ENCODE measurements at places on chromosomes 12 and 14.

GRCh38 chr12:46609273-46609623 lies 216.5 kb downstream of the SLC38A4 start:
- H3K27ac ChIP-seq: no peak overlapping the region
- no peaks in the 10 kb centered on the region for H3K27me3 ChIP-seq
- no peaks in the 10 kb centered on the region for H3K36me3 ChIP-seq
- DNase-seq: no peak
- H3K4me1 ChIP-seq: no peaks in the 10 kb centered on the region

- H3K36me3 ChIP-seq: no peaks in the 10 kb centered on the region
- peaks cover 4% of the 10 kb centered on the region for H3K27me3 ChIP-seq
- DNase-seq: no peak
- H3K4me3 ChIP-seq: no peak overlapping the region
- H3K27ac ChIP-seq: no peak overlapping the region
These were observed 4.3 kb downstream of the SLC2A14 start for GRCh38 chr12:7868391-7868790.

DNA sequence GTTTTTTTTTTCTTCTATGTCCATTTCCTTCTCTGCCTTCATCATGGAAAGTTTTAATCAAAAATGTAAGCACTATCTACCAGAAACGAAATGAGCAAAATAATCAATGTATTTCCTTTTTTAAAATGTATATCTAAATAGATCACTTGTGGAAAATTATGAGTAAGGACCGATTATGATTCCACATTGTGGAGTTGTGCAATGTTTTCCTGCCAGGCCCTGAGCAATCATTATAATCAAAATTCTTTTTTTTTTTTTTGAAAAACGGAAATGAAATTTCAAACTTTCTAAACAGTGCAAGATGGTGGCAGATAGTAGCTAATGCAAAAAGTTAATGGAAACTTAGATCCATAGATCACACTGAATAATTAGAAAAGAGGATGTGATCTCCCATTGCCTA lies 1074.6 kb upstream of the TMEM132C start:
- no peak for DNase-seq
- H3K27me3 ChIP-seq: no peaks in the 10 kb centered on the region
- no peak overlapping the region for H3K27ac ChIP-seq

GRCh38 chr12:103817791-103818190 lies 23.2 kb downstream of the NT5DC3 start:
- no peaks in the 10 kb centered on the region for H3K27me3 ChIP-seq
- DNase-seq: no peak
- H3K4me3 ChIP-seq: no peak overlapping the region
- H3K27ac ChIP-seq: no peak overlapping the region

Measured in kidney (tissue), 22 donors.